Suppressor macrophage treated with lipopolysaccharide for 1 hour (primary cell): ENCODE measurements at places on chromosomes 5 and 9.
A peak's percentile ranks its signal among the peaks of the same experiment; 100 is the strongest.

- DNase-seq: no peak
These were observed 232.3 kb upstream of the WWC1 start for GRCh38 chr5:168059131-168059530.

DNA sequence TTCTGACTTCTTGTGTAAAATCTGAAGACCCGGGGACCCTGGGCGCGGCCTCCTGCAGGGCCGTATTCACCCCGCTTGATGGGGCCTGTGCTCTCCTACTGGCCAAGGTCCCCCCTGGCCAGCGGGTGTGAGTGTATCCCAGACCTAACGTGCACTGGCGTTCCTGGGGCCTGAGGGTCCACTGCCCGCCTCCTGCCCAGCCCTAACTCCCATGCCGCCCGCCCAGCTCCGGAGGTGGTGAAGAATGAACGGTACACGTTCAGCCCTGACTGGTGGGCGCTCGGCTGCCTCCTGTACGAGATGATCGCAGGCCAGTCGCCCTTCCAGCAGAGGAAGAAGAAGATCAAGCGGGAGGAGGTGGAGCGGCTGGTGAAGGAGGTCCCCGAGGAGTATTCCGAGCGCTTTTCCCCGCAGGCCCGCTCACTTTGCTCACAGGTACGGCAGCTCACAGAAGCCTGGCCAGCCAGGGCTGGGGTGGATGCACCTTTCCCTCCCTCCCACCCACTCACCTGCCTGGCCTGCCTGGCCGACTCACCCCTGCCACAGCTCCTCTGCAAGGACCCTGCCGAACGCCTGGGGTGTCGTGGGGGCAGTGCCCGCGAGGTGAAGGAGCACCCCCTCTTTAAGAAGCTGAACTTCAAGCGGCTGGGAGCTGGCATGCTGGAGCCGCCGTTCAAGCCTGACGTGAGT is 9.5 kb downstream of the GRK6 start:
- no peak for DNase-seq

DNA sequence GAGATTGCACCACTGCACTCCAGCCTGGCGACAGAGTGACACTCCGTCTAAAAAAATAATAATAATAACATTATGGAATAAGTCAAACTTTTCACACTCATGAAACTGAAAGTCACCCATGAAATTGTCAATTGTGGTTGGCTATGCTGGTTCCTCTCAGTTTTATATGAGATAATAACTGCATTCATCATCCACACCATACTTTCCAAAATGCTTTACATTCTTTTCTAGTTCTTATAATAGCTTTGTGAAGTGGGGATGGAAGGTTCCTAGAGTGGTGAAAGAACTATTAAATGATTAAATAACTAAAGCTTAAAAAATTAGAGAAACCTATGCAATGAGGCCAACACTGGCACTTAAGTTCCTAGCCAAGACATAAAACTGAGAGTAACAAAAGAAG is 12.6 kb upstream of the ASPN start:
- DNase-seq: no peak

DNA sequence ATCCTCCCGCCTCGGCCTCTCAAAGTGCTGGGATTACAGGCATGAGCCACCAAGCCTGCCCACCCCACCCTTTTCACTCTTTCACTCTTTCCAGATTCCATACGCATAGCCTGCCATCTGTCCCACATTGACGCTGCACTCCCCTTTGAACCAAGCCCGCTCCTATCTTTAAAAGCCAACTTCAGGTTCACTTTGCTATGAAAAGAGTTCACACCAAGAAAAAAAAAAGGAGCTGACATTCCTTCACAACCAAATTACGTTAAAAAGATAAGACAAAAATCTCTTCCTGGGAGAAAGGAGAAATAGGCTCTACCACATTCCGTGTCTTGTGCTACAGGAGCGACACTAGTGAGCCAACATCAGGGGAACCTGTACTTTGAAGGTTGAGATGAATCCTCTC is 41.5 kb downstream of the DMRT1 start:
- DNase-seq: no peak

DNA sequence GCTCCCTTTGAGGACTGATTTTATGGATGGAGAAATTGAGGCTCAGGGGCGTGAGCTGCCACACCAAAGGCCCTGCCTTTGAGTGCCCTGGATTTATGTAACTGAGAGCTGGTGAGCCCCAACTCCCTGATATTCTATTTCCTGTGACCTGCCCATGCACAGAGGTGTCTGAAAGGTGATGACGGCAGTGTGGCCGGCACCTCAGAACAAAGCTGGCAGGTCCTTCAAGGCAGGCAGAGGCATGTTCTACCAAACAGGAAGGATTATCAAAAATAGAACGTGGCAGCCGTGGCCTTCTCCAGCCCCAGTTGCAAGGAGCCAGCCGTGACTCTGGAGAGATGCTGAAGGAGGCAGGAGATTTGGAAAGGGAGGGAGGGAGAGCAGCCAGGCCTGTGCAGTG is 36.2 kb downstream of the INSYN2B start:
- DNase-seq: no peak

- no peak for DNase-seq
These were observed 514.4 kb upstream of the SEMA6A start for GRCh38 chr5:117089001-117089400.

DNA sequence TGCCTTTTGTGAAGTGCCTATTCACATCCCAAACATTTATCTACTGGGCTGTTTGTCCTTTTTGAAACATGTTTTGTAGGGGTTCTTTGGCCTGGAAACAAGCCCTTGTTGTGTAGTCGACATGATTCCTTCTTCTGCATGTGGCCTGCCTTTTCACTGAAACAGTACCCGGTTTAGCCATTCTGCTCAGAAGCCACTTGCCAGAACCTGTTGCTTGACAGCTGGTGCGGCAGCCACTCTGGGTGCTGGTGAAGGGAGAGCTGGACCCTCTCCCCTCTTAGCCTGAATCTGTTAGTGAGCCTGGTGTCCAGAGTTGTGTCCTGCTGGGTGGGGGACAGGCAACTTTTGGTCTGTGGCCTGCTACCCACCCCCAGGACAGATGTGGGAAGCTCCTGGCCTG is 128.8 kb upstream of the CACNA1B start:
- no peak for DNase-seq

DNA sequence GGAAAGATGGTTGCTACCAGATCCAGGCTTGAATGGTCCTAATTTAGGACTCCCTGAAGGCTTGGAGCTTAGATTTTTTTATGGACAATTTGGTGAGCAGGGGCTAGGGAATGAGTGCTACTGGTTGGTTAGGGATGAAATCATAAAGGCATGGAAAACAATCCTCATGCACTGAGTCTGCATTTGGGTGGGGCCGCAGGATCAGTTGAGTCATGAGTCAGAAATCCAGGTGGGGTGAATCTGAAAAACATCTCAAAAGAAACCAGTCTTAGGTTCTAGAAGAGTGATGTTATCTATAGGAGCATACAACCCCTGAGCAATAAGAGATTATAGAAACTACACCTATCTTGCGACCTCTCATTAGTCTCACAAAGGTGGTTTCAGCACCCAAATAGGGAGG is 300.0 kb downstream of the KIF4B start:
- no peak for DNase-seq

GRCh38 chr5:151787817-151788216 is 16.1 kb downstream of the G3BP1 start:
- DNase-seq: no peak

- DNase-seq: peak; percentile 72
These were observed 442.0 kb upstream of the MEF2C start for GRCh38 chr5:89324990-89325389.

DNA sequence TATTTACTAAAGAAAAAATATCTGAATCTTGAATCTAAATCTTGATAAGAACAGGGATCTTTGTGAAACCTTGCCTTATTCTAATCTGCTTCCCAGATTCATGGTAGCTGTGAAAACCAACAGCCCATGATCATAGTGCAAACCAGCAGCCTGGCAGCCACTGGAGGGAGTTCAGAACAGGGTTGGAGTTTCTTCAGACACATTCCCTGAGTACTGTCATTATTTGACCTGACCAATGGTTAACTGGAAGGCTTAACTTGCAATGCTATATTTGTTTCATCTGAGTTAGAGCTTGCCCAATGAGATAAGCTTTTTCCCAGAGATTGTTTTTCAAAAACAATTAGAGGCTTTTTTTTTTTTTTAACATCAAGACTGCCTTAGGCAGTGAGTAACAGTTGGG is 47.8 kb downstream of the LOX start:
- DNase-seq: no peak

DNA sequence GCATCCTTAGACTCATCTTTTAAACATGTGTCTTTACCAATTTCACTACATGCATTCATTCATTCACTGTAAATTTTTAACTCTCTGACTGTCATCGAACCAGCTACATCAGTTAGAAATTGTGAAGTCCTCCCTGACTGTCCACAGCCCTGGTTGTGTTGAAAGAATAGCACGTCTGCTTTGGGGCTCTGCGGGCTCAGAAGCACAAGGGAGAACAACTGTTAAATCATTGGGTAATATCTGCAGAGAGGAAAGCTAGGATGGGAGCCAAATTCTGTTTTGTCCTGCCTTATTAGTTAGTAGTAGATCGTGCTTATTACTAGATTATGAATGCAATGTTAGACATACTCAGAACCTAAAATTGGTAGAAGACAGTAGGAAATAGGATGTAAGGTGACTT is 26.3 kb upstream of the FAM120AOS start:
- DNase-seq: no peak

GRCh38 chr5:16806711-16807546 is 129.2 kb downstream of the MYO10 start:
- DNase-seq: no peak

DNA sequence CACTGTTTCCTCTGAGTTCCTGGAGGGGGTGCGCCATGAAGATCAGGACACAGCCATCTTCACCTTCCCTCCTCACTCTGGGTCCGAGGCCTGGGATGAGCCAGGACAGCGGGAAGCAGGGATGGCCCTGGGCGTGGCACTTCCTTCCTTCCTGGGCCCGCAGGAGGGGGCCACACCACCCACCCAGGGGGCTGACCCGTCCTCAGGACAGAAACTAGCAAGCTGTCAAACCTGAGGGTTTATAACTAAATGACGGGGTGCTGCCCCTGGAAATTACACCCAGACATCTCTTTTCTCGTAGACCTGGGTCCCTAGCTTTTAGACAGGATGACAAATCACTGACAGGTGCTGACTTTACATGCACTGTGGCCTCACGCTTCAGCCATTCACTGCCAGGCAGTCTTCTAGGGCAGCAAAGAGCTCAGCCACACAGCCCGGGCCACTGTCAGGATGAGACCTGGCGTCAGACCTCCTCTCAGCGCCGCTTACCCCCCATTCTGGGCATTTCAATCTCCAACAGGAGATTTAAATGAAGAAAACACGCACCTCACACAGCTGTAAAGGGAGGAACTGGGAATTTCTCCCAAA is 8.1 kb downstream of the FCN2 start:
- no peak for DNase-seq
